ENCODE measurements at places on chromosomes 7 and 10.

- no peak for DNase-seq
Observed at GRCh38 chr7:117548035-117548434, 68.2 kb downstream of the CFTR start.

- no peak for DNase-seq
Observed at GRCh38 chr10:393106-393745, 258.0 kb downstream of the ZMYND11 start.

GRCh38 chr10:130028465-130028819 lies 64.4 kb upstream of the EBF3 start:
- DNase-seq: no peak

DNA sequence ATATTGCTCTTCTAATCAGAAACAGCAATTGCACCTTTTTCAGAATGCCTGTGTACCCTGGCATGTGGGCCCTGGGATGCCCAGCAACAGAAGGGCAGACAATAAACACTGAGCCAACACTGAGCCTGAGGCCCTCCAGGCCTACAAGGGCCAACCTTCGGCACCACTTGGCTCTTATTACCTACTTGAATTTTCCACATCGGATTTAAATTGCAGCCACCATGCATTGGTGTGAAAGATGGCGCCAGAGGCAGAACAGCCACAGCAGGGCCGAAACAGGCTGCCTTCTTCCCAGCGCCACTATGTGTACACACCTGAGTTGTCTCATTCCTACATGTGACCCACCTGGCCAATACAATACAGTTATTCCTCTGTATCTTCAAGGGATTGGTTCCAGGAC lies 51.4 kb upstream of the EZH2 start:
- no peak for DNase-seq

- DNase-seq: peak; percentile 72
Observed at GRCh38 chr7:3367261-3367660, 66.2 kb downstream of the SDK1 start.

- DNase-seq: no peak
Observed at GRCh38 chr10:3874990-3875841, 90.2 kb upstream of the KLF6 start.

- no peak for DNase-seq
Observed at GRCh38 chr10:64054392-64054791, 533.2 kb downstream of the REEP3 start.

DNA sequence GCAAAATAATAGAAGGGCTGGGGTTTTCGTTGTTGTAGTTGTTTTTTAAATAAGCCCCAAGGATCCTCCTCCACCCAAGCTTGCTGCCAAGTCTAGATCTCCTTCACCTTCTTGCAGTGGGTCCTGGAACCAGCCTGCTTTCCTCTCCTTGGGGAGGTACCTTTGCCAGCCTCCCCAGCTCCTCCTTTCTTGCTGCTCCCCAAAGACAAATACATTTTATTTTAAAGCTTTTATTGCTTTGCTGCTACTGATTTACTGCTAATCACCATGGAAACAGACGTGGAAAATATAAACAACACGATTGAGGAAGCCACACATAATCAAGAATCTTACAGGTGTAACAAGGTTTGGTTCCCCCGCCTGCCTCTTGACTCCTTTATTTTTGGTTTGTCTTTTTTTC lies 17.4 kb upstream of the SLF2 start:
- DNase-seq: no peak

- DNase-seq: no peak
Observed at GRCh38 chr7:91519241-91520158, 255.3 kb downstream of the FZD1 start.

DNA sequence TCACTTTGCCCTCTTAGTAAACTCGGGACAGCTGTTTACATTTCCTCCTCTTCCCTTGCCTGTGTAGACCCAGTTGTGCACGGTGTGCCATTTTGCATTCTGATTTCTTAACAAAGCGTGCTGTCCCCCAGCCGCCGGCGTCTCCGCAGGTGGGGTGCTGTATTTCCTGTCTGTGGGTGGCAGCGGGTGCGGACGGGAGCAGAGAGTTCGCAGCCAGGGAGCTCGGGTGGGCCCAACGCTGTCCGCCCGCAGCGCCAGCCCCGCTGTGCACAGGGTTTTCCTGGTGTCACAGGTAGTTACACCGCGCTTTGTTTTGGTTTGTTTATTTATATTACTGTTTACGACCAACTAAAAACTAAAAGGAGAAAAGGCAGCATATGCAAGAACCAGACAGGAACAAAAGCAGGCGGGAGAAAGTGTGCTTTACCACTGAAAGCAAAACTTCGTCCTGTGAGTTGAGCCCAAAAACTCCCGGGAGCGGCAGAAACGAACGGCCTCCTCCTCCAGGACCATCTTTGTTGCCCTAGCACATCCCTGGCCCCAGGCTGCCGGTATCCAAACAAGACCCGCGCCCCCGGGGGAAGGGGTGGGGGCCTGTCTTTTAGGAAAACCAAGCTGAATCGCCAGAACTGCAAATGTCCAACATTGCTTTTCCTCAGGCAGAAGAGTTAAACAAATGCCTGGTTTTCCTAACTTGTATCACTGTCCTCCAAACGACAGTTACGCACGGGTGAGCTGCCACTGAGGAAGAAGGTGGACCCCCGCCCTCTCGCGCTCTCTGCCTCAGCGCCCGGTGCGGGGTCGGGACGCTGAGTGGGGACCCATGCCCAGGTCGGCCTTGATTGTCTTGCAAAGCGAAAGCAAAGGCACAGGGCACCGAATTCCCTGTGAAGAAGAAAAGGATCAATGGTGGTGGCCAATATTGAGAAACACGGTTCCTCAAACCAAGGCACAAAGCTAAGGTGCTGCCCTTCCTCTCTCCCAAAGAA lies 45.9 kb upstream of the DRGX start:
- no peak for DNase-seq

- no peak for DNase-seq
Observed at GRCh38 chr10:29387269-29387668, 98.4 kb downstream of the LYZL1 start.

DNA sequence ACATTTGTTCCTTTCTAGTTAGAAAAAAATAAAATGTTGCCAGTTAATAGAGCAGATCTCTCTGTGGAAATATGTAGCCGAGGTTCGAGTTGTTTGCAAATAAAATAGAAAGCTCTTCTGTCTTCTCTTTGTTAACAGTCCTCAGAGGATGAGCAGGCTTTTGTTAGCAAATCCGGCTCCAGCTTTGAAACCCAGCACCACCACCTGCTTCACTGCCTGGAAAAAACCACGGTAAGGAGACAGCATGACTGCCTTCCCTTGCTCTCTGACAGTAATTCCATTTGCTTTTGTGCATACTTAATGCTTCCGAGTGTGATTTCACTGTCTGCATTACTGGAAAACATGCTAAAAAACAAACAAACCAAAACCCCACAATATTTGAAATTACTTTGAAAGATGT lies 115.6 kb downstream of the TSPAN12 start:
- DNase-seq: no peak

GRCh38 chr10:22560096-22560912 lies 154.1 kb downstream of the PIP4K2A start:
- no peak for DNase-seq

DNA sequence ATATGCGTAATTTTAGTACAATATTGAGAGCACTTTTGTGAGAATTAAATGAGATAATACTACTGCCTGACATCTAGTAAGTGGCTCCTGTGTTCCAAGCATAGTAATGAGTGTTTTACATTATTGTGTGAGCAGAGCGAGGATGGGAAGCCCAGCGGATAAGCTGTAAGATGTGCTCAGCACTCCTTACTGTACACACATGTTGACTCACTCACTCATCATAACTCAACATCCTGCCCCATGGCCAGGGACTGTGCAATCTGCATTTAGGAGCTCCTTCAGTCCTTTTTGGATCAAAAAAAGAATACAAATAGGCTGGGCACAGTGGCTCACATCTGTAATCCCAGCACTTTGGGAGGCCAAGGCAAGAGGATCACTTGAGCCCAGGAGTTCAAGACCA lies 72.9 kb upstream of the NEBL start:
- DNase-seq: no peak

- peak; percentile 59 for DNase-seq
Observed at GRCh38 chr7:74306730-74307469, 17.7 kb downstream of the CLIP2 start.

- DNase-seq: no peak
Observed at GRCh38 chr10:126227762-126228134, 160.5 kb downstream of the ADAM12 start.

DNA sequence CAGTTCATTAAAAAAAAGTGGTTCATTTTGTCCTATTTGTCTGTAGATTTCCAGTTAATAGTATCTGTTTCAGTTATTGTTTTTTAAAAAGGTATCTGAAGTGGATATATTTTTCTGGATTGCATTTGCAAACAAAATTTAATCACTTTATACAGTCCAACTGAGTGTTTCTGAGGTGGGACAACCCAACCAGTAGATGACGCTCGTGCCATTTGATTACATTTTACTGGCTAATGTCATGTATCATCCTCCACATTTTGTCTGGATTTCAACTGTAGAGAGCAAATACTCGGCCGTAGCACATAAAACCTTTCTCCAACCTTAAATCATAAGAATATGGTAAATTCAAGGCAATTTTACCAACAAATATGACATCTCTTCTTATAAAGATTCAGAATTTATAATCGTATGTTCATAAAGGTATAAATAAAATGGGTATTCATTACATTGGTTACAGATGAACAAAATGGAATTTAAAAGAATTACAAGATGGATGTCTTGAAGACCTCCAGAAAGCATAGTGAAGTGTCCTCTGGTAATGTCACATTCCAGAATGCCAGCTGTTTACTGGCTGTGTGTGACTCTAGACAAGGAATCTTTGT lies 789.0 kb downstream of the PHTF2 start:
- DNase-seq: no peak

DNA sequence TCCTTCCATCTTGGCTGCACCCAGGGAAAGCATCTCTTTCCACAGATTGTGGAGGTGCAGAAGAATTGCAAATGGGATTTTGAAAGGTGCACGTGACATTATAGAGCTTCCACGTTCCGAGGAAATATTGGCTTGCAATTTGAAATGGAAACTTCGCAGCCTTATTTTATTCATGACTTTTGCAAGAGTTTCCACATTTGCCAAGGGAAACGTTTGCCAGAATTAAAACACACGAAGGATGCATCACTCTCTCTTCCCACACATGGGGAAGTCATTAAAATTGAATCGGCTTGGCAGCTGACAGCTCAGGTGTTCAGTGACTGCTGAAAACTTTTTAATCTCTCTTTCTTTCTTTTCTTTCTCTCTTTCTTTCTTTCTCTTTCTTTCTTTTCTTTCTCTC lies 475.4 kb upstream of the IGFBP3 start:
- DNase-seq: peak; percentile 11

DNA sequence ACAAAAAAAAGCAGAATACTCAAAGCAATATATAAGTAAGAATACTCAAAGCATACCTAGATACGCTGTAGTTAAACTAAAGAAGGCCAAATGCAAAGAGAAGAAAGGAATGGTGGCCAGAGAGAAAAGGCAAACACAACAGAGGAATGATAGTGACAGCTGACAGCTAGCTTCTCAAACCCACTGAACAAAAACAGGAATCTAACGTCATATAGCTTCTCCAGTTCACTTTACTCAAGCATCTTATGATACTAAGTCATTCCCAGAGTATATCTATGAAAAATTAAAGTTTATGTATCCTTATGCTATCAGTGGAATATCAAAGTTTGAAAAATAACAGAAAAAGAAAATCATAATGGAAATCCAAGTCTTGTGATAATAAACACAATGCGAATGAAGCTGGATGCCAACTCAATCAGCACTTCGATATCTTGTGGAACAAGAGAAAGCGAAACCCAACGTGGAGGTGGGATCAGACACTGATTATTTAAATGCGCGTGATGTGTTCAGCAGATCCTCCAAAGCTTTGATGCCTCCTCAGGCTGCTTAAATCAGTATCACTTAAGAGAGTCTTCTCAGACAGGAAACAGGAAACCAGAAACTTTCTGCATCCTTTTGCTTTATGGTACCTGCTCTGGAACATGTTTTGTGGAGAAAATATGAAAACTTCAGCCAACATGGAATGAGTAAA lies 102.8 kb downstream of the PIP4K2A start:
- DNase-seq: no peak

GRCh38 chr10:64201936-64202335 lies 680.7 kb downstream of the REEP3 start:
- DNase-seq: no peak

DNA sequence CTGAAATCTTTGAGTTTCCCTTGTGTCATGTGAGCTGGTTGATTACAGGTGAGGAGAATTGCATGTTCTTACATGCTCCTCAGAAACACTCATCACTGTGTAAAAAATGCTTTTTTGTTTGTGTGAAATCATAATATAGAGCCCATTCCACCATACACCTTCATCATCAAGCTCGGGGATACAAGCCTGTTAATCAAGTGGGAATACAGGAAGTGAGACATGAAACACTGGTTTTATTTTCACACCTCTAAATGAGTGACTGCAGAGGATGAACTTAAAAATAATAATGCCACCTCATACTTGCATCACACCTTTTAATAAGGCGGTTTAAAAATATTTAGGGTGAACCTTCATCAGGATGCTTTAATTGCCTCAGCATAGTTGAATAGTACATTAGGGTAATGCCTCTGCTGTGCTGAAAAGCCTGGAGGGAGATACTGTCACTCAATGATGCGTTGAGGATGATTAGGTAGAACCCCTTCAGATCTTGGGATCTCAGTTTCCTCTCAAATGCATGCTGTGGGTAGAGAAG lies 164.6 kb downstream of the AUTS2 start:
- DNase-seq: no peak

DNA sequence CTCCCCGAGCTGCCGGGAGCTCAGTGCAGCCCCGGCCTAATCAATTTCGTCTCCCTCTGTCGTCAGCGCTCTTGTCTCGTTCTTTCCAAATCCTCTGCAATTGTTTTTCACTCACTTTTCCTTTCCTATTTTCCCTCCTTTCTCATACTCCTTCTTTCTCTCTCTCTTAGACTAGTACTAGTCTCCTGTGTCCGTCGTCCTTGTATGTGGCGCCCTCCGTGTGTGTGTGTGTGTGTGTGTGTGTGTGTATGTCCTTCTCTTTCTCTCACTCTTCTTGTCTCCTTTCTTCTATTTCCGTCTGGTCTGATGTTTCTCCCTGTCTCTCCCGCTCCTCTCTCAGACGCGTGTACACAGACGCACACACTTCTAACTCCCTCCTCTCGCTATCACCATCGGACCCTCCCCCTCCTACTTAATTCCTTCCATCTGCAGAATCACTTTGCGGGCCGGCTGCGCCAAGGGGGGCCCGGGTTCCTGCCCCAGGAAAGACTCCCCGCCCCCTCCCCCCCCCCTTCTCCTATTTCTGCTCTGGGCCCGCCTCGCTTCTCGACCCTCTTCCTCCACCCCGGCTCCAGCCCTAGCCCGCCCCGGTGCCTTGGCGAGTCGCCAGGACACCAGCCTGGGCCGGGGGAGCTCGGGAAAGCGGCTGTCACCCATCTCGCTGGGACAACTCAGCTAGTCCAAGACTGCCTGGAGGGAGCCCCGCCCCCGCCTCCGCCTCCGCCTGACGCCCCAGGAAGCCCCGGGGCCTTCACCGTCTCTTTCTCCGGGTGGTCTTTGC lies 743 bp upstream of the ZCCHC24 start:
- no peak for DNase-seq

GRCh38 chr10:108490944-108491343 lies 1326.4 kb upstream of the SORCS1 start:
- DNase-seq: no peak

DNA sequence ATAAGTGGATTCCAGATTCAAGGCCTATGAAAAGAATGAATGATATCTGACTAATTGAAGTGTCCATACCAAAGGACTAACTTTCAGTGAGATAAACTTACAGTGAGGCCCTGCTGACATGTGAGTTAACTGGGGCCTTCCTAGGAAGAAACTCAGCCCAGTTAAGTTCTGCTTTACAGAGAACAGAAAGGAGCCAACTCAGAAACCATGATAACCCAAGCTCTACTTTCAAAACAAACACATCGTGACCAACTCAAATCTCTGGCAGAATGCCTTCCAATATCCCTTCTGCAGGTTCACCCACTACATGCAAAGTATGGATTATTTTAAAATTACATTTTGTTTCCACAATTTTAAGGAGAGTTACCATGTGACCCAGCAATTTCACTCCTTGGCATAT lies 75.8 kb upstream of the MRLN start:
- DNase-seq: no peak

All from spinal cord (tissue), 10 donors.